Sigmoid colon (tissue), 7 donors: ENCODE measurements at places on chromosomes 2 and 18. TPM values are rescaled to one million over a fixed set of nuclear protein-coding genes. Genes with fewer than 3 reads are reported as not detected.

DNA sequence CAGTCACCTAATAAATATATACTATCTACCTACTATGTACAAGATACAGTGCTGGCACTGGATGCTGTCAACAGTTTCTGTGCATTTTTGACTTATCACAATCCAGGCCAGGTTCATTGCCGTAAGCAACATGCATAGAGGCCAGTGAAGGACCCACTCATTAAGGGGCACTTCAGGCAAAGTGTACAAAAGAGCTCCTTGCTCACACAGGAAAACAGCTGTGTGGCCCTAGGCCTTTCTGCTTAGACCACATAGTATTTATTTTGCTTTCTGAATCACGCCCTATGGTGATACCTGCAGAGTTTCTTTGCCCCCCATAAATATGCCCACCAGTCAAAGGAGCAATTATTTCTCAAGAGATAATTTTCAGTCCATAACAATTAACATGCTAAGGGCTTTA, 39.6 kb upstream of the STAT4 start:
- DNase-seq: no peak

- DNase-seq: peak; percentile 59
Observed at GRCh38 chr2:96146881-96147592, 1.8 kb upstream of the DUSP2 start.

DNA sequence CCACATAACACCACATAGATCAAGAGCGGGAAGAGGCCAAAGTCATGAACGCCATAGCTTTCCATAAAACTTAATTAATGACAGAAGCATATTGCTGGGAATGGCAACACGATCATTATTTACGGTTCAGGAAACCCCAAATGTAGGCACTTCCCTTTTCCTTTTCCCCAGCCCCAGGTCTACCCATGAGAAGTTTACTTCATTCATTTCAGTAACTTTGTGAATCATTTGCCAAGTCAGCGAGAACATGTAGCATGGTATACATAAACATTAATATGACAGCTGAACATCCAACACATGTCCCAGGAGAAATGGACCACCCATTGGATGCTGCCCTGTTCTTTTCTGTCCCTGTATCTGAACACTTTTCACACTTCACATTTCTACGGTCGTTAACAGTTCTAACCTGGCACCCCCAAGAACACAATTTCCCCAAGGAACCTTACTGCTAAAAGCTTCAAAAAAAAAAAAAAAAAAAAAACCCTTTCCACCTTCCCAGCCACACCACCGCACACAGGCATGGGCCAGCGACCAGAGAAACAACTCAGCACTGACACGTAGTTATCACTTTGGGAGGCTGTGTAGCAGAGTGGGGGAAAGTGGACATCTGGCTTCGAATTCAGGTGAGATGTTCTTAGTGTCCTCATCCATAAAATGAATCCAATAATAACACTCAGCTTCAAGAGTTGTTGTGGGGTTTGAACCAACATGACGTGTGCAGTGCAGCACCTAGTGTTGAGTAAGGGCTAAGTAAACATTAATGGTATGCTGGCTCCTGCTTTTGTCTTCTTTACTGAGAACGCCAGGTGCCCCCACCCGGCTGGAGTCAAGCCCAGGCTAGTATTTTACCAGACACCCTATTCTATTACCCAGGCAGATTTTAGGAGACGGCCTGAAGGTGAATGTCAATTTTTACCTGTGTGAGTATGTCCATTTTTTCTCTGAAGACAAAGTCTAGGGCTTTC, 371.5 kb downstream of the LNPK start:
- DNase-seq: no peak

DNA sequence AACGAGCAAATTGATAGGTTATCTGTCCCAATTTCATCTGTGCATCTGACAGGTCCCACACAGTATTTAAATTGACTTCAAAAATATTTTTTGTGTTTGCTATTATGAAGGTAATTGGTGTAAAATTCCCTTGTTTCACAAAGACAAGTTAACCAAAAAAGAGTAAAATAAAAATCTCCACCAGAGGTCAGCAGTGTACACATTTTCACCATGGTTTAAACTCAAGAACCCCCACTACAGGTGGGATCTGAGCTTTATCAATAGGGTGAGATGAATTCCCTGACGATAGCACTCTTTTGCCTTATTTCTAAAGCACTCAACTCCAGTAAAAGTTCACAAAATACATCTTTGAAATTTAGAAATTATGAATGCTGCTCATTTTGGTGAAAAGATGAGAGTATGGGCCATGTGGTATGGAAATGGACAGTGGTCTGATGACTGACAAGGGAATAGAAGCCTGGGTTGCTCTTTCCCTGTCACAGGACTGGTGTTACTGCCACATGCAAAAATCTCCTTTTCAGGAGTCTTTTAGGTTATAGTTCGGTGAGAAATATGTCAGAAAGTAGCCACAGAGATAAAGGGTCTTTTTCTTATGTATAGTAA, 68.0 kb downstream of the SERPINB8 start:
- DNase-seq: no peak

DNA sequence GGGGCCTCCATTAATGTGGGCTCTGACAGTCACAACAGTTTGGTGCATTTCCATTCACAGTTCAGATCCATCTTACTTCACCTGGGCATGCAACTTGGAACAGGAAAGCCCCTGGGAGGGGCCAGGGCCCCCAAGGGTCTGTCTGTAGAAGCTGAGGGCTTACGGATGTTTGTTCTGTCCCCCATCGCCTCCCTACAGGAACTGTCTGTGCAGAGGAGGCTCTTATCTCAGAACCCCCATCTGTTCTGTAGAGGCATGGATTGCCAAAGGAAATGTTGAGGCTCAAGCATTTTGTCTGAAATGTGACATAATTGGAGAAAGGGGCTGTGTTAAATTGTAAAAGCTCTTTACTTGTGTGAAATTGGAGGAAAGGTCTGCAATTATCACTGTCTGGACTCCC, 334.3 kb downstream of the CLIP4 start:
- no peak for DNase-seq

DNA sequence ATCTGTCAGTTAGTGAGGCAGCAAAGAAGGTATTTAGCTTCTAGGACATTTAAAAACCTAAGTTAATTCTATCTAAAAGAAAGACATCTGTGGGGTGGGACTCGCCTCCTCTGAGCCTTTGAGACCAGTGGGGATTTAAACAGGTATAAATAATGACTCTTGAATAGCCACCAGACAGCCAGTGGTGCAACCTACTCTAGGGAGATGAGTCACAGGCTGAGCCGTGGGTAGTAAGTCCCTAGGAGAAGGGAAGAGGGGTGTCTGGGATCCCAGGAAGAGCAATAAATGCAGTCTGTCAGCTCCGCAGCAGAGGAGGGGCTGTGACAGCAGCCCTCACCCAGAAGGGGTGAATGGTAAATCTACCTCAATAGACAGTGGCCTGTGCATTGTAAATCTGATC, 43.1 kb upstream of the GALNT3 start:
- no peak for DNase-seq

GRCh38 chr2:4357121-4357520, 653.7 kb downstream of the DCDC2C start:
- DNase-seq: no peak

DNA sequence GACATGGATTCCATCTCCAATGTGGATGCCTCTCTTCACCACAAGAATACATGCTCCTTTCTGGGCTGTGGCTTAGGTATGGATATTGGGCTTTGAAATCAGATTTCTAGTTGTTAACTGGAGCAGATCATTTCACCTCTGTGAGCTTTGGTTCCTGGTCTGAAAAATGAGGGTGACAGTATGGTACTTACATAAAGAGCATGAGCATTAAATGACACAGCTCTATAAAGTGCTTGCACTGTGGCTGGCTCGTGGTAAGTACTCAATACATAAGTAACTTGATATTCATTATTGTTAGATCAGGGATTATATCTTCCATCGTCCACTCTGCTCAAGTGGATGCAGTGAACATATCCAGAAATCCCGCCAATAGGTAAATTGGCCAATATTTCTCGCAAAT, 33.4 kb downstream of the ARHGAP25 start:
- no peak for DNase-seq

DNA sequence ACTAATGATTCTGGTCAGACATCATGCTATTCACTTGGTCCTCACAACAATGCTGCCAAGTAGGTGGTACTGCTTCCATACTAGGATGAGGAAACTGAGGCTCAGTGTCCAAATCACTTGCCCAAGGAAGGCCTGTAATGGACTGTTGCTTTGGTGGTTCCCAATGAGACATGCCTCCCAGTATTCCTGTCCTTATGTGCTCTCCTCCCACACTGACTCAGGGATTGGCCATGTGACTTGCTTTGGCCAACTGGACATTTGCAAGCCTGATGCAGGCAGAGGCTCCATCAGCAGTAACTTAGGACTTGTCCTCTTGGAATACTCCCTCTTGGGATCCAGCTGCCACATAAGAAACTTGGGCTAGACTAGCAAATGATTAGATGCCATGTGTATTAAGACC, 3.0 kb downstream of the FBXO41 start:
- DNase-seq: no peak

Gene DNER
- polyA plus RNA-seq: 3.0 TPM

DNA sequence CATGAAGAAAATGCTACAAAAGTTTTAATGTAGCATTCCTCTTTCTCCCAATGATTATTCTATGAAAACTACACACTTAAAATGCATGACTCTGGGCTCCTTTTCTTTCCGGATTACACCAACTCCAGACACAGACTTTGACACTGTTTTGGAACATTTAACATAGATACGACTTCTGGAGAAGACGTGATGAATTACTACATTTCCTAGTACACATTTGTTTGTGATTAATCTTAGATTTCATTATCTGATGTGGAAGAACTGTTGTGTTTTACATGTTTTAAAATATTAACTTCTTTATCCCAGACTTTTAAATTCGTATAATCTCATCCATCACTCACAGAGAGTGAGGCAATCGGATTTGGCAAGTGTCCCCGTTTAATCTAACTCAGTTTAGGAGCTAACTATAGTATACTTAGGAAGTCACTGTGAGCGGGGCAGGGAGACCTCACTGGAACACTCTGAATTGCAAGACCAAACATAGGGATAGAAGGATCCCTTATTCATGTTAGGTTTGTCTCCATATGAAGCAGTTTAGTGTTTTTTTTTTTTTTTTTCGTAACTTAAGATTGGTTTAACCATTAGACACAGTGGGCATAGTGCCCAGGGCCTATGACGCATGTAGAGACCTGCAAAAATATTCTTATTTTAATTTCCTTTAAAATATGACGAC, 66.7 kb downstream of the PDE1A start:
- DNase-seq: peak; percentile 82

- no peak for DNase-seq
Observed at GRCh38 chr2:153875801-153876466, 4.2 kb downstream of the GALNT13 start.

Gene FOXI3
- not detected for polyA plus RNA-seq

GRCh38 chr2:29011418-29012060, 30.4 kb downstream of the TOGARAM2 start:
- DNase-seq: no peak

- DNase-seq: peak; percentile 30
Observed at GRCh38 chr2:231519975-231520555, 10.2 kb downstream of the NMUR1 start.

Gene ADAM23
- polyA plus RNA-seq: under 0.01 TPM

GRCh38 chr2:178846458-178846802, 39.2 kb upstream of the TTN start:
- no peak for DNase-seq

DNA sequence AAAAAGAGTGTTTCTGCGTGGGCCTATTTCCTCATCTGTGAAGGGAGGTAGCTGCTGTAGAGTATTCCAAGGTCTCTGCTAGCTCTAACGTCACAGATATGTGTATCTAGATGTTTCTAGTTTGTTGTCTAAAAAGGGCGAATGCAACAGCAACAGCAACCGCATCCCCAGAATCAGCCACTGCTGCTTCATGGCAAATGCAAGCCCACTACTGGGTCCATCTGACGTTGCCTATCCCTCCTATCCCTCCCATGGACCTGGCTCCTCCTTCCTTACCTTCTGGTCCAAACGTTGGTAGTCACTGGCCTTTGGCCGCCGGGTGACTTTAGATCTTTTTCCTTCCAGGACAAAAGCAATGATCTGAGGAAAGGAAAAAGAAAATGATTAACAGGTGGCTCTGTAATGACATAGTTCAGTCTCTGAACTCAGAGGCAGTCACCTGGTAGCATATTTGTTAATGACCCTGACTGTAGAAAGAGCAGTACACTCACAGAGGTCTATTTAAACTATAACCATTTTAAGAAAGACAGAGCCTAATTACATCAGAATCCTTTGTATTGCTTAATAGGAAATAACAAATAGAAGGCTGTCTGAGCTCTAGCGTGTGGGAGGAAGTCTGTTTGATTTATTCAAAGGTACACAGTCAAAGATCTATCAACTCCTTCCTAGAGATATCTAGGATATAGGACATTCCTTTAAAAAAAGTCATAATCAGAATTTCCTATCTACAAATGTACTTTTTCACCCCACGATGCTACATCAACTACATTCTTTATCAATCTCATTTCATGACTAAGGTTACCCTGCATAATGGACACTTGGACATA, 2.9 kb downstream of the TGOLN2 start:
- peak; percentile 53 for DNase-seq

Gene CHST9
- polyA plus RNA-seq: 0.60 TPM

- DNase-seq: no peak
Observed at GRCh38 chr2:218465987-218466633, 47.2 kb downstream of the VIL1 start.

GRCh38 chr2:83081826-83082690, 1377.0 kb downstream of the SUCLG1 start:
- DNase-seq: no peak
